Smooth muscle cell of the brain vasculature (primary cell): ENCODE measurements at places on chromosomes 13 and 19.

- no peak for DNase-seq
Observed at GRCh38 chr13:74904556-74904955, 577.4 kb downstream of the TBC1D4 start.

- DNase-seq = no peak
Observed at GRCh38 chr19:29247872-29248271, 34.9 kb upstream of the UQCRFS1 start.

DNA sequence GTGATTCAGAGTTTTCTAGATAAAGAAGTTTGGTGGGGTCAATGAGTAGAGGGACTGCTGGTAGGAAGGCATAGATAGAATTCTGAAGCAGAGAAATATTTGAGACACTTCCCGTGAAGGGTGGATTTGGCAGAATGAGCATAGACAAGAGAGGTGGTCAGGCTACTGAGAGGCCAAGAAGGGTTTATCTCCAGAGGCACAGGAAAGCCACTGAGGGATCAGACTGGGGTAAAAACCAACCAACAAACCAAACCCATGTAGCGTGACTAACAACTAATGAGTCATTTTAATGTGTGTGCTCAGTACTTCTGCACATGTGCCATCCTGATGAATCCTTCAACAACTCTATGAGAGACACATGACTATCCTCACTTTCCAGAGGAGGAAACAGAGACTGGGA lies 60.0 kb upstream of the SERP2 start:
- no peak for DNase-seq

GRCh38 chr19:35404879-35405622 lies 34.2 kb downstream of the GPR42 start:
- no peak for DNase-seq
